NCI-H1417 (cell line): ENCODE measurements at places on chromosomes 7 and 10.

DNA sequence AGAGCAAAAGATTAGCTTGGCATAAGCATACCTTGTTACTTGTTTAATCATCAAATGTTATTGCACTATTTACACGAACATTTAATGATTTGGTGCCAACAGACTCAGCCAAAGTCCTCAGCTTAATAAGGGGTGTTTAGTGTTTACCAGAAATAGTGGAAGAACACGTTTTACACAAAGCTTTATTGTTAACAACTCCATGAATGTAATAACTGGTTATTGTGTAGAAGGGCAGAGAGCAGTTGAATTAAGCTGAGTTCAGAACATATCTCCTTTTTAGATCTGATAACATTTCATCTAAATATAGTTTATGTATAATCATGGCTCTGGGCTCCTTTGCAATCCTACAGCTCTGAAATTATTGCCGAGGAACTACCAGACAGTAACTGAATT, 99.1 kb downstream of the CABCOCO1 start:
- peak; percentile 24 for DNase-seq

DNA sequence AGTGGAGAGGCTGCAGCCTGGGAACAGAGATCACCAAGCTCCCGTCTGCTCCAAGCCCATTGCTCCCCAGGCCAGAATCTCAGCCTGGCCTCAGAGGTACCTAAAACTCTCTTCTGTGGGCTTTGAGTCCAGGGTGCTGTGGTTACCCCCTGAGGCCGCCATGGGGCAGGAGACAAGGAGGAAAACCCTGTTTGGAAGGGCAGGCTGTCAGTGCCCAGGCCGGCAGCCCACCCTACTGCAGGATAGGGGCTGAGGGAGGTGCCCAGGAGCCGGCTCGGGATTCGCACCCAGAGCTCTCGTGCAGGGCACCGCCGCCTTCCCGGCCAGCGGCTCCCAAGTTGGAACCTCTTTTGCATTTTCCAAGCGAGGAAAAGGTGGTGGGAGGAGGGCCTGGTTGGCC, 24.5 kb downstream of the UNCX start:
- DNase-seq = no peak

DNA sequence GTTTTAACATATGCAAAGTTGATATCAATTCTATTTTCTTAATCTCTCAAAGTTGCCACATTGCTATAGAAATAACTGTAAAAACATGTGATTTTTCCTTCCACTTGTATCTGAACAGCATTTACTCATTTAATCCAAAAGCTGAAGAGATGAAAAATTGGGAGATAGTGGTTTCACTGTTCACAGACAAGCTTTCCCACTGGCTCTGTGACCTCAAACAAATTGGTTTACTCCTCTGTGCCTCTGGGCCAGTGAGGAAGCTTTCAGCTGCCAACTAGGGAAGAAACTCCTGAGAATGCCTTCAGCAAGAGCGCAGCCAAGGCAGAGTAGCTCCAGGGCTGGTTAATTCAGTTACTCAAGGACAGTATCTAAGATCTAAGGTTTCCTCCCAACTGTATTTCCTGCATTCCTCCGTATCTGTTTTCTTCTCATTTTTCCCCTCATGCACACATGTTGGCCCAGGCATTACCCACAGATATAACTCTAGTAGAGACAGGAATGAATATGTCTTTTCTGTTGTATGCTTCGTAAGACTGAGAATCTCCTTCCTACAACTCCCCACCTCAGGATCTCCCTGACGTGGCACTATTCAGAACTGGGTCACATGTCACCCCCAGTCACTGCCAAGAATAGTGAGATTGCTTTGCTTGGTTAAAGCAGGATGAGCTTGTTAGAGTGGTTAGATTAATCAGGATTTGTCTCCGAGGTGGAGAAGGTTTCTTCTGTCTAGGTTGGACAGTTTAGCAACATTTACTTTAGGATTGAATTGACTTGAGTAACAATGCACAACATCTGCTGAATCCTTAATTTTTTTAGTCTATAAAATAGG, 315.7 kb downstream of the NRG3 start:
- DNase-seq = no peak

DNA sequence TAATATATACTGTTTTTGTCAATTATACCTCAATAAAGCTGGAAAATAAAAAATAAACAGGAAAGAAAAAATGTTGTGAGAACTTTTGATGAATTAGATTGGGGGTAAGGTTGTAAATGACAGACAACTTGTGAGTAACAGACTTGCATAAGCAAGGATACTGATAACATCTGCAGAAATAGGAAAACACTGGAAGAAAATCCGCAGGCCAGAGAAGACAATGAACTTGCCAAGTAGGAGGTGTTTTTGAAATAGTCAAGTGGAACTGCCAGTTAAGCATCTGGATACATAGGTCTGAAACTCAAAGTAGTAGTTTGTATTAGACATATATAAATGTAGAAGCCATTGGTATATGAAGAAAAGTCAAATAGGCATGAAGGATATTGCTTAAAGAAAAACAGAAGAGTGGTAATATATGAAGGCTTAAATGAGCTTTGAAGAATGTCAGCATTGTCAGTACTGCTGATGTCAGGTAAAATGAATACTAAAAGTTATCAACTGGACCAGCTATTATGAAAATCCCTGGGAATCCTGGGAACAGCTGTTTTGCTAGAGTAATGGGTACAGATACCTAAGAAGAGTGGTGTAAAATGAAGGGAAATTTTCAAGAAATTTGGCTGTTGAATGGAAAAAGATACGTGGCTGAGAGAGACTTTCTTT, 58.7 kb downstream of the DNAJC1 start:
- DNase-seq = no peak

- no peak for DNase-seq
Observed at GRCh38 chr10:116084161-116084560, 188.8 kb downstream of the GFRA1 start.

GRCh38 chr7:27124902-27125689, 5.5 kb downstream of the HOXA4 start:
- DNase-seq = no peak

GRCh38 chr10:124624466-124624865, 119.7 kb downstream of the FAM53B start:
- DNase-seq = peak; percentile 65

- no peak for DNase-seq
Observed at GRCh38 chr10:89078724-89079672, 88.4 kb downstream of the FAS start.

GRCh38 chr7:106273009-106273668, 11.6 kb downstream of the NAMPT start:
- no peak for DNase-seq

DNA sequence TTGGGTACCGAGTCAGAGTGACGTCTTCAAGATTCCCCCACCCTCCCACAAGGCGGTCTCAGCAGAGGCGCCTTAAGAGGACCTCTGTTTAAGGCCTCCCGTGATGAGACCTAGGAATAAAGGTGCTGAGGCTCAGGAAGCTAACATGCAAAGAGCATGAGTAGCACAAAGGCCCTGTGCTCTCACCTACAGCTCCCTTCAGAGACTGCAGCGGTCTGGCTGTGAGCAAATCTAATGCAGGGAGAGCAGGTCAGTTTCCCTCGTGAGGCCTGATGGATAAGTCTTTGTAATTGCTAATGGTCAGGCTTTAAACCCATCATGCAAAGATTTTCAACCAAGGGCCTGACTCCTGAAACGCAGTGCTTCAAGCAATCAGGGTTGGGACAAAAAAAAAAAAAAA, 909.3 kb upstream of the GHITM start:
- DNase-seq = no peak

GRCh38 chr10:79150444-79150754, 81.6 kb downstream of the ZMIZ1 start:
- no peak for DNase-seq

DNA sequence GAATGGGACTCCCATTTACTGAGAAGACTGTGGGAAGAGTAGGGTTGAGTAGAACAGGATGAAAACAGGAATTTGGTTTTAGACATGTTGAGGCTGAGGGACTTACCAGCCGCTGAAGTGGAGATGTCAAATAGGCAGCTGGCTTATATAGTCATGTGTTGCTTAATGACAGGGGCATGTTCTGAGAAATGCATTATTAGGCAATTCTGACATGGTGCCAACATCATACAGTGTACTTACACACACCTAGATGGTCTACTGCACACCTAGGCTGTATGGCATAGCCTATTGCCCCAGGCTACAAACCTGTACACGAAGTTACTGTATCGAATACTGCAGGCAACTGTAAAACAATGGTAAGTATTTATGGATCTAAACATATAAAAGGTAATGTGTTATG, 17.5 kb downstream of the ARL3 start:
- DNase-seq = no peak

GRCh38 chr10:131663351-131663750, 237.5 kb upstream of the PPP2R2D start:
- no peak for DNase-seq

- DNase-seq = no peak
Observed at GRCh38 chr10:30928742-30929141, 102.9 kb downstream of the ZNF438 start.

DNA sequence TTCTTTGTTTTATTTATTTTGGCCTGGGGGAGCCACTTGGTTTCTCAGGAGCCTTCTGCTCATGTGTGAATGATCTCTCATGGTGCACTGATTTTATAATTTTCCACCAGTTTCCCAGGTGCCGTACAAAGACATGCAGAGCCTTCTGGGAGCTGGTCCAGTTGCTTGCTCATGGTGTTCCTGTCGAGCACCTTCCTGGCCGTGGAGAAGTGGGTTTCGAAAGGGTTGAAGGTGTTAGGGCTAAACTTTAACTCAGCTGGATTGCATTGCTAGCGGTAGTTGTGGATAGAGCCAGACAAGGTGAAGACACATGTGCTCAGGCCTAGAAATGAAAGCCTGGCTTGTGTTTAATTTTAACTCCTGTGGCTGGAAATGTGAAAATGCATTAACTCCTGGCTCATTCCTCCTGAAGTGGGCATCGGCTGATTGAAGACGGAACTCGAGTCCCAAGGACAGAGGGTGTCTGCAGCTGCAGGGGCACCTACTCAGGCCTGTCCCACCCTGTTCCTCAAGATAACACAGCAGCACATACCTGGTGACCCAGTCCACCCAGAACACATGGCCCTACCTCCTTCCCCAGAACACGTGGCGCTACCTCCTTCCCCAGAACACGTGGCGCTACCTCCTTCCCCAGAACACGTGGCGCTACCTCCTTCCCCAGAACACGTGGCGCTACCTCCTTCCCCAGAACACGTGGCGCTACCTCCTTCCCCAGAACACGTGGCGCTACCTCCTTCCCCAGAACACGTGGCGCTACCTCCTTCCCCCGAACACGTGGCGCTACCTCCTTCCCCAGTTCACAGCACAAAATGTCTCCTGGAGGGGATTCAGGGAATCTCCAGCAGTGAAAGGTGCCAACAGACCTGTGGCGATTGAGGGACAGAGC, 133.2 kb downstream of the WDR37 start:
- no peak for DNase-seq
